Upper lobe of right lung (tissue), 1 donor: ENCODE measurements at places on chromosomes 7 and 10. TPM values are rescaled to one million over a fixed set of nuclear protein-coding genes. Genes with fewer than 3 reads are reported as not detected.

Gene CALHM1
- not detected for total RNA-seq

Gene MKX
- 1.7 TPM for total RNA-seq

Gene CNPY1
- not detected for total RNA-seq

Gene ATG9B
- total RNA-seq, result 0.17 TPM

Gene SPDYE3
- total RNA-seq, result not detected

Gene CPA4
- total RNA-seq, result not detected

Gene ACTL6B
- total RNA-seq, result not detected

Gene ZNF282
- 23.3 TPM for total RNA-seq

Gene OR2A5
- total RNA-seq, result not detected

Gene PDE6C
- not detected for total RNA-seq

Gene ANK3
- 91.1 TPM for total RNA-seq

Gene CPXM2
- total RNA-seq, result 9.7 TPM

Gene CLDN4
- total RNA-seq, result 103 TPM

Gene KAZALD1
- total RNA-seq, result 8.4 TPM

Gene GNAT3
- not detected for total RNA-seq

Gene SPDYE5
- not detected for total RNA-seq

Gene NUTM2D
- total RNA-seq, result 5.1 TPM

Gene CYP2C9
- 0.20 TPM for total RNA-seq

Gene MMP21
- total RNA-seq, result not detected

Gene MYL7
- total RNA-seq, result 3.1 TPM

Gene GIMAP6
- total RNA-seq, result 61.7 TPM

Gene ITPRID1
- total RNA-seq, result not detected

Gene DYDC2
- not detected for total RNA-seq

Gene OR9A2
- total RNA-seq, result not detected

Gene PRSS37
- not detected for total RNA-seq

Gene AP1S1
- 24.0 TPM for total RNA-seq

Gene CDNF
- total RNA-seq, result 0.61 TPM

Gene SORBS1
- 50.7 TPM for total RNA-seq

Gene SPDYE16
- total RNA-seq, result 0.90 TPM

Gene NODAL
- total RNA-seq, result not detected

Gene RBP4
- total RNA-seq, result 18.6 TPM

Gene SEMA4G
- 6.7 TPM for total RNA-seq

Gene NPSR1
- total RNA-seq, result not detected

Gene SFTPA1
- total RNA-seq, result 11,191 TPM

Gene FMC1
- total RNA-seq, result 11.4 TPM

Gene NRAP
- total RNA-seq, result 0.06 TPM

Gene RAPGEF5
- 139 TPM for total RNA-seq

Gene KNDC1
- total RNA-seq, result 14.3 TPM

Gene STRIP2
- total RNA-seq, result 1.3 TPM
